ENCODE measurements at places on chromosomes 2 and 18.

DNA sequence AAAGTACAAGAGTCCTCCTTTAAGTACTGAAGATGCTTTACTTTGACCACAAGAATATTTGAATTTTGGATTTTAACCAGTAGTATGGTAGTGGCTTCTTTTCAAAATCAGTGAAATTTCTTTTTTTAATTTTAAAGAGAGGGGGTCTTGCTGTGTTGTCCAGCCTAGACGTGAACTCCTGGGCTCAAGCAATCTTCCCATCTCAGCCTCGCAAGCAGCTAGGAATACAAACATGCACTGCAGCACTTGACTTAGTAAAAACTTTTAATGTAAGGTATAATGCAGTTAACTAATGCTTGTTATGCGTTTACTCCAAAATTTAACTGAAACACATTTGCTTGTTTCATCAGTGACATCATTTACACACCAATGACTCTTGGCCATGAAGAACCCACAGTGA is 49.6 kb downstream of the EML4 start:
- DNase-seq = no peak

DNA sequence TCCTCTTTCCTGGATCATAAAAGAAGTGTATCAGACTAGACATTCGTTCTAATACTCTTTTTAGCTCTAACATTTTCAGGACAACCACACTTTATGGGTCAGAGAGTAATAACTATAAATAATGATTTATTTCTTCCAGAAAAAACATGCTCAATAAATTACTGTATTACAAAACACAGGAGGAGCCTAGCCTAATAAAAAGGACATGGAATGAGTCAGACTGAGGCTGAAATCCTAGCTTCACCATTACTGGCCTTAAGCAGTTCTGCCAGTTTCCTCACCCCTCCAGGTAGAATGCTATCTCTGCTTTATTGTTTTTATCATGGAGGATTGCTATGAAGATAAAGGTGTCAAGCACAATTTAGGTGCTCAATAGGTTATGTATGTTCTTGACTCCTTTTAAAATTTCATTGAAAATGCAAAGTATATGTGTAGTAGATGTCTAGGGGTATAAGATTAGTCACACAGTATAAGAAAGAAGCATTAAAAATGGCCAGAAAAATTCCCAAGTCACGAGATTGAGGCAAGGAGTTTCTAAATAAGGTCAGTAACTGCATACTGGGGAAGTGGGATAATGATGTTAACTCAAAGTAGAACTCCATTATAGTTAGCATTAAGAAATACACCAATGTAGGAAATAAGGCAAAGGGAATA is 105.5 kb upstream of the NEUROD1 start:
- no peak for DNase-seq

DNA sequence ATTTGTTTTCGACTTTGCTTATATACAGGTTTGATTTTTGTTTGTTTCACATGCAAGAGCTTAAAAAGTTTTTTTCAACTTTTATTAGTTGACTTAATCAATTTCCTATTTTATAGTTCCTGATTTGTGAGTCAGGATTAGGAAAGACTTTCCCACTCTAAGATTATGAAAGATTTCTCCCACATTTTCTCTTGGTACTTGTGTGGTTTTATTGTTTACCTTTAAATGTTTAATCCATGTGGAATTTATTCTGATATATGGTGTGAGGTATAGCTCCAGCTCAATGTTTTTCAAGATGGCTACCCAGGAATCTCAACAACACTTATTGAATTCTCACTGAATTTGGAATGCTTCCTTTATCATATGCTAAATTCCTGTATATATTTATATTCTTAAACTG is 117.8 kb upstream of the LGALSL start:
- DNase-seq = no peak

GRCh38 chr2:236970656-236971010 is 115.1 kb upstream of the COPS8 start:
- no peak for DNase-seq

GRCh38 chr2:23460228-23460627 is 75.2 kb downstream of the KLHL29 start:
- peak; percentile 24 for DNase-seq

DNA sequence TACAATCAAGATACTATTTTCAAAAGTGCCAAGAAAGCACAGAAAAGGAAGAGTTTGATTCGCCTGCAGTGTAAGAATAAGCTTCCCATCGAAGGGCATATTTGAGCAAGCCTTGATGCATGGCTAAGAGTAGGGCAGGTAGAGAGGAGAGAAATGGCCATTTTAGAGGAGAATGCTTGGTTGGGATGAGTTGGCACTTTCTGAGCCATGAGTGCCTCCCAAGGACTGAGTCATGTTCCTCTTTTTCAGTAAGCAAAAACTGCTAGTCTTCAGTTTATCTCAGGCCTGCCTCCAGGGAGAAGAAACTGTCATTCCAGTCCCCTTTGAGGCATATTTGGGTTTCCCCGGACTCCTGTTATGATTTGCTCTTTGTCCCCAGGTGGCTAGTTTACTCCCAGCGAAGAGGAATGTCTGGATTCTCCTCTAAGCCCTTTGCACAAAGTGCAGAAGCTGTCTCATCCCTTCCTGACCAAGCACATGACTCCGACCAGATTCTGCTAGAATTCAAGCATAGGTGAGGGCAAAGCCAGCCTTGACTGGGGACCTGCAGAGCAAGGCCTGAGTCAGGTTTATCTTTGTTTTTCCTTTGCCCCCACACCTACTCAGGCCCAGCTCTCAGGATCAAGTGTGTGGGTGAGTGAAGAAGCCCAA is 115.2 kb downstream of the TTC32 start:
- DNase-seq = no peak

GRCh38 chr2:176115883-176116813 is at the start of gene HOXD10:
Gene HOXD10, plus strand, starts transcription at chr2:176116778. Its CDS starts 56 bp downstream, at chr2:176116834.
- no peak for DNase-seq

GRCh38 chr2:45311559-45311958 is 299.5 kb downstream of the SRBD1 start:
- DNase-seq = no peak

DNA sequence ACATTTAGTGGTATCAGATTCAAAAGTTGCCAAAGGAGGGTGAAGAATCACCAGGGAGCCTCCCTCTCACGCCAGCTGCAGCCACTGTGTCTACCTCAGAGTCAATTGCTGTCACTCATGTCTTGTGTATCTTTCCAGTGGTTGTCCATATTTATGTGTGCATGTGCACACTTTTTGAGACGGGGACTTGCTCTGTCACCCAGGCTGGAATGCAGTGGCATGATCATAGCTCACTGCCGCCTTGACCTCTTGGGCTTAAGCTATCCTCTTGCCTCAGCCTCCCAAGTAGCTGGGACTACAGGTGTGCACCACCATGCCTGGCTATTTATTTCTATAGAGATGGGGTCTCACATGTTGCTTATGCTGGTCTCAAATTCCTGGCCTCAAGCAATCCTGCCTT is 4.0 kb downstream of the MOCOS start:
- DNase-seq = no peak

- no peak for DNase-seq
Observed at GRCh38 chr2:32926708-32927084, 20.1 kb upstream of the LTBP1 start.

DNA sequence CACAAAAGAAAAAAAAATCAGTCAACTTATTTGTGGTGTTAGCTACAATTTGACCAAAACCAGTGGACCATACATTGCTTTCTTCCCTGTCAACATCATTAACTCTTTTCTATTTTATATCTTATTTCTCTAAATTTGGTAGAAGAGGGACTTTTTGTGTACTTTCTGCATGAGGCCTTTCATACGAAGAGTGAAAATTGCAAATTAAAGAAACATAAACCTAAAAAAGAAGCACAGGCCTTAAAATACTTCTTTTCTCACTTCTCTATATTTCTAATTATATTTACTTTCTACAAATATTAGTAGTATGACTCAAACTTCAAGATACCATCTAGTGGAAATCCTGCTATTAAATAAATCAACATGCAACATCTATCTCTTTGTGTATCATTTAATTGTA is 1073.4 kb upstream of the ZEB2 start:
- DNase-seq = no peak

DNA sequence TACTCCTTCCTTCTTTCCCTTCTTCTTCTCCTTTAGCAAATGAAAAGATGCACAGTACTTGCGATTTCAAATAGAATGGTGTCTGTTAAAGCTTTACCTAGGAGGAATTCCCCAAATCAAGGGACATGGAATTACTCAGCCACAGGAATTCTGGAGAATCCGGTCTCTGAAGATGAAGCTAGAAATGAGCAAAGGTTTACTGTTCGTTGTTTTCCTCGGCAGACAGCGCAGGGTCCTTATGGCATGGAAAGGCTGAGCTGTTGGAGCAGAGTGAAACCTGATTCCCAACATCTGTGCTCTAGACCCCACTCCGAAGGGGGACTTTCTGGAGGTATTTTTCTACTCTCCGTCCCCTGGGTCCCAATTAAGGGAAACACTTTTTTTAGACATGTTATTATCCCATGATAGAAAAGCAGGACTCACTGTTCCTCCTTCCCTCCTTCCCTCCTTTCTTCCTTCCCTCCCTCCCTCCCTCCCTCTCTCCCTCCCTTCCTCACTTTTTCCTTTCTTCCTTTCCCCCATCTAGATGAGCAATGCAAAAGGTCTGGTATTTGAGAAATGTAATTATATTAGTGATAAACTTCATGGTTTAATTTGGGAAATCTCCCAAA is 47.1 kb downstream of the CDCA7 start:
- DNase-seq = no peak

GRCh38 chr18:9032519-9032918 is 70.0 kb upstream of the NDUFV2 start:
- no peak for DNase-seq

GRCh38 chr2:168392024-168392423 is 64.0 kb upstream of the CERS6 start:
- no peak for DNase-seq

DNA sequence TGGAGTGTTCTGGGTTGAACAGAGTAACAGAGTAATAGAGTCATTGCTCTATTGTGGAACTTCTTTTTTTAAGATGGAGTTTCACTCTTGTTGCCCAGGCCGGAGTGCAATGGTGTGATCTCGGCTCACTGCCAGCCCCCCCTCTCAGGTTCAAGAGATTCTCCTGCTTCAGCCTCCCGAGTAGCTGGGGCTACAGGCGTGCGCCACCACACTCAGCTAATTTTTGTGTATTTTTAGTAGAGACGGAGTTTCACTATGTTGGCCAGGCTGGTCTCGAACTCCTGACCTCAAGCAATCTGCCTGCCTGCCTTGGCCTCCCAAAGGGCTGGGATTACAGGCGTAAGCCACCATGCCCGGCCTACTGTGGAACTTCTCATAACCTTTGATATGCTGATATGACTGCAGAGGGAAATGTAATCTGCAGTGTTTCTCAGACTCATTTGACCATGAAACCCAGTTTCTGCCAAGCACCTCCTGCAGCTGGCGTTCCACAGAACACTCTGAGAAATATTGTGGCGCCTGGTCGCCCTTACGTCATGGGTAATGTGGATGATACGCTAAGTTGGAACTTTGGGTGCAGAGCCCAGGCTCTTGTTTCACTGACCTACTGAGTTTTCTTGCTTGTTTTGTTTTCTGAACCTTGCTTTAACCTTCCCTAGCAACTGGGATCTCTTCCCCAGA is 213.8 kb downstream of the BCL2 start:
- DNase-seq = no peak

- DNase-seq = no peak
Observed at GRCh38 chr2:157793053-157793612, 83.0 kb downstream of the ACVR1 start.

DNA sequence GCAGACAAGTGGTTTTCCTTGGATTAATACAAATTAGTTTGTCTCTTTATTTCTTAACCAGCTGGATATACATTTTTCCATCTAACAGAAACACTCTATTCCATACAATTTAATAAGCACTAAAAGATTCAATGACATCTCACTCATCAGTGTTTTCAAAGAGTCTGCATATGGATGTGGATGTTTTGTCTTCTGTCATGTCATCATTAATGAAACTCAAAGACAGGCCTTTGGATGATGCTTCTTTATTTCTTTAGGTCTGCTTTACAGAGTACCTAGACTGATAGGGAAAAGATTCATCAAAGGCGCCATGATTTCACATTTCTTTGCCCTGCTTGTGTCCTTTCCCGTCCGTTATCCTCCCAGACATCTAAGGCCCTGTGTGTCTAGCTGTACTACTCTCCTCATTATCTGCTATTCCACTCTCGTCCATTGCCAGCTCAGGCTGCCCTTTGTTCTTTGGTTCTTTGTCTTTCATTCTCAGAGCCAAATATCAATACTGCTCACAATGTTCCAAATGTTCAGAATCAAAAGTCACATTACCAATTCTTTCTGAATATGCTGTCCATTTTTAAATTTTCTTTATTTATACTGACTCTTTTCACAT is 232.3 kb upstream of the CHAC2 start:
- no peak for DNase-seq

- no peak for DNase-seq
Observed at GRCh38 chr2:25808006-25808383, 70.3 kb downstream of the ASXL2 start.

GRCh38 chr2:231612456-231613330 is 20.0 kb downstream of the TEX44 start:
- peak; percentile 75 for DNase-seq

GRCh38 chr18:76252880-76253279 is 242.2 kb downstream of the ZNF516 start:
- no peak for DNase-seq

GRCh38 chr2:195026261-195026660 is 630.8 kb upstream of the SLC39A10 start:
- no peak for DNase-seq

GRCh38 chr2:202780514-202781021 is 91.0 kb downstream of the ICA1L start:
- DNase-seq = peak; percentile 57

DNA sequence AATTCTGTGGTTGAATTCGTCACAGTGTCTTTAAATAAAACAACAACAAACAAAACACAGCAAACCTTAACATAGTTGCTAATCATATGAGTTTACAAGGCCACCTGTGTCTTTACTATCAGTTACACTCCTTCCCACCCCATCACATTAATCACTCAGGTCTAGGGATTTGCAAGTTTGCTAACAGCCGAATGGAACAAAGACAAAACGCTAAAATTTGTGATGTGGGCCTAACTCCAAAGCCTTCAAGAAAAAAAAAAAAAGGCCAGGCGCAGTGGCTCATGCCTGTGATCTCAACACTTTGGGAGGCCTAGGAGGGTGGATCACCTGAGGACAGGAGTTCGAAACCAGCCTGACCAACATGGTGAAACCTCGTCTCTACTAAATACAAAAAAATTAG is 566 bp upstream of the POLI start:
- no peak for DNase-seq
